ENCODE measurements at places on chromosomes 5 and 9.
A peak's percentile ranks its signal among the peaks of the same experiment; 100 is the strongest.

GRCh38 chr5:141958113-141958512 is at the start of gene PCDH12:
Gene PCDH12 (minus strand): TSS chr5:141958202. CDS start chr5:141957851, 351 bp downstream.
- DNase-seq, result no peak

DNA sequence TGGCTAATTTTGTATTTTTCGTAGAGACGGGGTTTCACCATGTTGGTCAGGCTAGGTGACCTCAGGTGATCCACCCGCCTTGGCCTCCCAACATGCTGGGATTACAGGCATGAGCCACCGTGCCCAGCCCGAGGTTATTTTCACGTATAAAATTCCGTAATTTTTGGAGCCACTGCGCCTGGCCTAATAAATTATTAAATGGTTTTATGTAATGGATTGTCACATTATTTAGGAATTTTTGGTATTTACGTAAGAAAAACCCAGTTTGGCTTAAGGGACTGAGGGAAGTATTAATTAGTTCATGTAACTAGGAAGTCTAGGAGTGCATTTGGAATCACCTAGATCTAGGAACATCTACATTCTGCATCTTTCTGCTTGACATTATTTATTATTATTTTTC is 8.3 kb downstream of the GLE1 start:
- DNase-seq, result no peak

GRCh38 chr9:19102181-19102630 is 498 bp downstream of the HAUS6 start:
- DNase-seq, result peak; percentile 14

DNA sequence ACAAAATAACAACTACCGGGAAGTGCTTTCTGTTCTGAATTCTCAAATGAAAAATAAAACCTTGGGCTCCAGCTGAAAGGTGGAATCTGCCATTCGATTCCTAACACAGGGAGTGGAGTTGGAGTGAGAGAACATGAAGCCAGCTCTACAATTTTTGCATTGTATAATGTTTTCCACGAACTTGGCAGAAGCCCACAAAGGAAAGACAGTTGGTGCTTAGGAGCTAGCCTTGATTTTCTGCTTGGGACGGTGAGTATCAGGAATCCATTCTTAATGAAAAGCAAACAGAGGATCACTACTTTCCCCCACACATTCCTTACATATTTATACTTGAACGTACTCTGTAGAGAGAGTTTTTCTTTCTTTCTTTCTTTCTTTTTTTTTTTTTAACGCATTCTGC is 74.2 kb upstream of the FBXL7 start:
- no peak for DNase-seq

GRCh38 chr9:76443887-76444286 is 15.1 kb upstream of the GCNT1 start:
- DNase-seq, result no peak

DNA sequence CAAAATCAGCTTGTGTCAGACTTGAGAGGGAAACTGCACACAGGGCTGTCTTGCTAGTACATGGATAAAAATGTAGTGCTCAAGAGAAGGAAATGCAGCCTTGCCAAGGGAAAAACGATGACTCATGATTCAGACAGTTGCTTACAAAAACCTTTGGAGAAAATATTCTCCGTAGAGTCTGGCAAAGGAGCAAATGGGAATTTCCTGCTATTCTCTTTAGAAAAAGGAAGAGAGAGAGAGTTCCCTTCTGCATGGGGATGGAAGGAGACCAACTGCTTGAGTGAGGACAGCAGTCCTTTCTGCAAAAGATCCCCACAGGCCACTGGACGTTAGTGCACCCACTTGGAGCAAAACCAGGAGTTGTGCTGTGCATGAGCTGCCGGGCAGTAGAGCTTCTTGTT is 7.6 kb downstream of the IFNB1 start:
- no peak for DNase-seq

DNA sequence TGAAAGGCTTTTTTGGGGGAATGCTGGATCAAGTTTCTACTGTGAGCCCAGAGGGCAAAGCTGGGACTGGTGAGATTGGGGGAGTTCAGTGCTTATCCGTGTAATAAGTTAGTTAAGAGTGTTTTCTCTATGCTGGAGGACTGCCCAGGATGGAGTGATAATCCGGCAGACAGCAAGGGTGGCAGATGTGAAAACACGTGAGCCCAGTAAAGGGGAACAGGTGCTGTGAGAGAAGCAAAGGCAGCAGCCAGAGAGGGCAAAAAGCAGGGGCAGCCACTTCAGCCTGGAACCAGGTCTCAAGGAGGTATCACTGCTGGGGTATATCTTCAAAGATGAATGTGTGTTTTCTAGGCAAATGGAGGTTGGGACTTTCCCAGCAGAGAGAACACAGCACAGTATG is 53.9 kb downstream of the GALNT10 start:
- no peak for DNase-seq

DNA sequence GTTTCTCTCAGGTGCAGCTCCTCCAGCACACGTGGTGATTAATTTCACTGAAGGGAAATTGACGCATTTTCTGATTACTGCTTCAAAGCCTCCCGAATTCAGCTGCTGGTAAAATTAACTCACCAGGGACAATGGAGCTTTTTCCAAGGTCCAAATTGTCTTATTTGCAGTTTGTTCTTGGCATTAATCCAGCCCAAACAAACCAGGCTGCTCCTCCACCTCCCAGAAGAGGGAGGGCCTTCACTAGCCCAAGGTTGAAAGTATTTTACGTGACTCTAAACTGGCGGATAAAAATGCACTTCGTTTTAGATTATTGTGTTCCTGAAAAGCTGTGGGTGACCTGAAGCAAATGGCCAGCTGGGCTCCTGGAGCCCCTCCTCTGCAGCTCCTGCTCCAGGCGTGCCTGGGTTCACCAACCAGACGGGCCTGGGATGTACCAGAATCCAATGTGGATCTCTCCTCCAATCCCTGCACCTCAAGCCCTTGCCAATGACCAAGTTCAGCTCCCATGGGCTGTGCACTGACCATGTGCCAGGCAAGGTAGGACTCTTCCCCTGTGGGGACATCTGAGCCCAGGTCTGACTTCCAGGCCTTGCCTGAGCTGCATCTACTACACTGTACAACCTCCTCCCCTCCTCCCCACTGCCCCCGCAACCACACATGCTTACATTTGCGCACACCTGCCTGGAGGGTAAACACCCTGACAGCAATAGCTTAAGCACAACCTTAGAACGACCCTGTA is 193.4 kb downstream of the CDK5RAP2 start:
- no peak for DNase-seq

DNA sequence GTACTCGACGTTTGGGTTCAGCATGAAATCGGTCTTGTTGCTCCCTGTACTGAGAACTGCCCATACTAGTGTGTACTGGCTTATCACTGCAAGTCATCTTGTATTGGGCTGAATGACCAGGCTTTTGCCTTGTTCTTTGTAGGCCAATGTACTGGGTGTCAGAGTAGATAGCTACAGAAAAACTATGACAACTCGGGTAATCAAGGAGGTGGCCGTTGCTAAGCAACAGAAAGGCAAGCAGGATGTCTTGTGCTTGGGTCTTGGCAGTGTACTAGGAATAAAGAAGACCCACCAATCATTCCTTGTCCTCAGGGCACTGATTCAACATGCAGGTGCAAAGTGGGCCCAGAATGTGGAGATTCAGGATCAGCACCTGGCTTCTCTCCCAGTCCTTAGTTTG is 11.9 kb upstream of the SHISAL2B start:
- DNase-seq, result no peak

DNA sequence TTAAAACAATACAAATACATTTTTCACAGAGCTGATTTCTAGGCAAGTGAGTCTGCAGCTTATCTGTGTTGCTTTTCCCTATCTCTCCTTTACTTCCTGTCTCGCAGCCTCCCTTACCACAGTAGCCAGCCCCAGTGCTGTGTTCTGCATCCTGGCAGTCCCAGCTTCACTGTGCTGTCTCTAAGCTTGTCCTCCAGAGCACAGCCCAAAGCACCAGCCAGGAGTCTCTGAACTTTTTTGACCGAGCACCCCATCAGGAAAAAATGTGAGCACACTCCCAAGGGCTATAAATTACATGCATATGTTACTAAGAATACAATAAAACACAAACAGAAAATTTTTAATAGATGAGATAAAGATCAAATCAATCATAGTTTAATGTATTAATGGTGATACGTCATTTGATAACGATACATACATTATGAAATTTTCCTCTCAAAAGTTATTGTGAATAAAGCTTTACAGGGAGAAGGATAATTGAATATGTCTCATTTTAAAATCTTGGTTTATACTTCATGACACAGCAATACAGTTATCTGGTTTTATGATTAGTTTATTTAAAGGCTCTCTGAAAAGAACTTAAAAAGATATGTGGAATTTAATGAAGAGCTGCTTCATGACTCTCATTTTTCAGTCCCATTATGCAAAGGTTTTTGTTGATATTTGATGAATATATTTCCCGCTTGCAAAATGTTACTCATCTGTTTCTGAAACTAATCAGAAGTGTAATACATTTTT is 7.3 kb upstream of the RHOBTB3 start:
- no peak for DNase-seq

Measured in NCI-H526 (cell line).